ENCODE measurements at places on chromosomes 5 and 9. TPM values are rescaled to one million over a fixed set of nuclear protein-coding genes. Genes with fewer than 3 reads are reported as not detected.

The ADAMTS6 gene
- 4.9 TPM for total RNA-seq

The MLANA gene
- 0.10 TPM for total RNA-seq

The NOL6 gene
- 15.6 TPM for total RNA-seq

The GRM6 gene
- total RNA-seq = not detected

The FOXD4 gene
- total RNA-seq = not detected

The TLR4 gene
- 59.9 TPM for total RNA-seq

The PCDHGA11 gene
- 0.21 TPM for total RNA-seq

The SLCO6A1 gene
- total RNA-seq = not detected

The HACD4 gene
- 25.4 TPM for total RNA-seq

The LCN9 gene
- total RNA-seq = not detected

The IL7R gene
- 360 TPM for total RNA-seq

The ZDHHC11B gene
- 0.73 TPM for total RNA-seq

The SPATA31A3 gene
- not detected for total RNA-seq

The CKMT2 gene
- total RNA-seq = 1.0 TPM

The SURF4 gene
- 82.2 TPM for total RNA-seq

The RGMB gene
- total RNA-seq = 21.3 TPM

The DDX4 gene
- total RNA-seq = not detected

The FGFR4 gene
- 1.2 TPM for total RNA-seq

The MELK gene
- total RNA-seq = 0.94 TPM

The GBGT1 gene
- 5.6 TPM for total RNA-seq

The NUTM2F gene
- not detected for total RNA-seq

The ANKRD18B gene
- total RNA-seq = 1.2 TPM

The EQTN gene
- not detected for total RNA-seq

The GRIN3A gene
- total RNA-seq = not detected

The S1PR3 gene
- total RNA-seq = 7.8 TPM

The TXNDC8 gene
- not detected for total RNA-seq

The NRARP gene
- 1.8 TPM for total RNA-seq

The PCDHA1 gene
- not detected for total RNA-seq

The ARID3C gene
- not detected for total RNA-seq

The PCA3 gene
- total RNA-seq = under 0.01 TPM

The NTNG2 gene
- 1.3 TPM for total RNA-seq
